Stimulated activated CD8-positive, alpha-beta memory T cell treated with anti-CD3 and anti-CD28 coated beads, Interleukin-2, amount 100 ng/mL, for 48 hours (primary cell): ENCODE measurements at places on chromosomes 5 and 9.

- DNase-seq = no peak
Observed at GRCh38 chr5:174247301-174247700, 201.8 kb downstream of the NSG2 start.

DNA sequence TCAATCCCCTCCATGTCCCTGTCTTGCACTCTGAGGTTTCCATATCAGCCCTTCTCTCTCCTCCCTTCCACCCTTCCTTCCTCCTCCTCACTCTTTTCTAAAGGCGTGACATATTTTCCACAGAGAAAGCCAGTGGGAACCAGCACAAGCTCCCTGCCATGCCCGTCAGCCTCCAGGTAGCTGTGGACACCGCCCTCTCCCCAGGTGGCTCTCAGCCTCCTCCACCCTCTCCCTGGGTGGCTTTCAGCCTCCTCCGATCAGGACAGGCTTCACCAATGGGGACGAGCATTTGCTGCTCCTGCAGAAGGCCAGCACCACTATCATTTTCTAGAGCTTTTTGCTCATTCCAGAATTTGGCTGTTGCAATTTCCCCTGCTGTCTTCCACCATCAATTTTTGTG lies 236.6 kb downstream of the GADD45G start:
- DNase-seq = no peak

- no peak for DNase-seq
Observed at GRCh38 chr9:96813607-96814006, 35.7 kb upstream of the ZNF510 start.

DNA sequence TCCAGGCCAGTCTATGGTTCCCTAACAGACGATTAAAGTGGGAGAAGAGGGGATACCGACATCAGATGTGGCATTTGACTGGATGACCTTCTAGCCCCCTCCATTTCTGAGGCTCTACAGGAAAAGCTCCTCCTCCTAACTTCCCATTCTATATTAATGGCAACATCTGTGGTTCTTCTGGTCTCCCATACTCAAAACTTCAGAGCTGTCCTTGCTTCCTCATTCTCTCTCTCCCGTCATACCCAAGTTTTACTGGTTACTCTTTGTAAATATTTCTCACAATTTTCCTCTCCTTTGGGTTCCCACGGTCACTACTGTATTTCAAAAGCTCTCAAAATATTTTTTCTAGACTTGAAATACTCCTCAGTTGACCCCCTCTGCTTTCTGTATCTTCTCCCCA lies 36.0 kb upstream of the IL7R start:
- DNase-seq = no peak
